NCI-H1436 treated with DMSO at 0.1 percent for 48 hours (cell line): ENCODE measurements at places on chromosomes 16 and 17.

GRCh38 chr16:12866981-12867551, 34.3 kb upstream of the SHISA9 start:
- no peak for DNase-seq

DNA sequence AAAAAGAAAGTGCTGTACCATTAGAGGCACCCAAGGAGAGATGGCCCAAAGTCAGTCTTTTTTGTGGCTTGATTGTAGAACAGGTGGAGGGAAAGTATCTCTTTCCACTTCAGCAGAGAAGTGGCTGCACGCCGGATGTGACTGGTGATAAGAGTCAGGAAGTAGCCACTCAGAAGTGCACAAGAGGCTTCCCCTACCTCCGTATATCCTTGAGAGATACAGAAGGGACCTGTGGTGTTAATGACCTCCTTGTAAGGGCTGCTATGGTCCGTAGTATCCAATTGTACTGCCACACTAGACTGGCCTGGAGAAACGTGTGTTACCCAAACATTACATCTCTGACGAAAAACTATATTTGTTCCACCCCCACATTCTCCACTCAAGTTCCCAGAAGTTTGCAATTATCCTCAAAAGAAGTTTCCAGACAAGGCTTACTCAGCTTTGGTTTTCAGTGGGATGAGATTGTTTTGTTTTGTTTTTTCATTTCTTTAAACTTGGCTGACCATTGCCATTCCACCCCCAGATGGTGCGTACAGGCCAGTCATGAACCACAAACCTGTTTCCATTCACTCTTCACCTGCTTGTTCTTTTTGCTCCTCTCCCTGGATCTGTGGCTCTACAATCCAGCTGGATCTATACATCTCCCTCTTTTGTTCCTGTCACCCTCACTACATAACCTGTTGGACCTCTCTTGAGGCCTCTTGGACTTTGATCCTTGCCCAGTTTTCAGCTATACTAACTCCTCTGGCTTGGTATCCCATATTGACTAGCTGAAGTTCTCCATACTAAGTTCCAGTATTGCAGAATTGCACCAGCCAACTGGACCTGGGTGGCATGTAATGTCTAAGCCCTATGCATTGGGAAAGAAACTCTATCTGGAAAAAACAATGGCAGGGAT, 20.7 kb upstream of the MED13 start:
- DNase-seq = no peak

DNA sequence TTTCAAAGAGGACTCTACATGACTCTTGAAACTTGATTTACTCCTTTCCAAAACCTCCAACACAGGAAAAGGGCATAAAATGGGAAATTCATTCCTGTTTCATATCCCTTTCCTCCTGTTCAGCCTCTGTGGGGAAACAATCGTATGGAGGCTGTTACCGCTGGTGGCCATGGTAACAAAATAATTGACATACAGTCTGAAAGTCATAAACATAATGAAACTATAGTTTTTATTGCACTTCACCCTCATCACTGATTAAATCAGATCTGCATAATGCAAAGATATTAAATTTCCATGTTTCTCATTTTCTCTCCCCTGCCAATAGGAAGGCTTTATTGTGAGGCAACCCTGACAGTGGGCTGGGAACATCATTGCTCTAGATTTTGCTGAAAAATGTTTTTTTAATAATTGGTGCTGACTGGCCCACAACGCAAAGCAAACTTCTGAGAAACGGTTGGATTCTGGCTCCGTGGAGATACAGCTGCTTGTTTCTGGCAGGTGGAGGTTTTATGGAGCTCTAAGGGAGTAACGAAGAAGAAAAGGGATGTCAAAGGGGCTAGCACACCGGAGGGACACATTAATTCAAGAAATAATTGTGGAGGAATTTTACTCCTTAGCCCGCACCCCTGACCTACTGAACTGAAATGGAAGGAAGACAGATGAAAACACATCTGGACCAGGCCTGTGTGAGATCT, 154.2 kb upstream of the SHISA6 start:
- DNase-seq = no peak

GRCh38 chr16:72974142-72974769, 73.7 kb downstream of the ZFHX3 start:
- no peak for DNase-seq

GRCh38 chr16:70586731-70587130, 59.6 kb upstream of the IL34 start:
- no peak for DNase-seq

DNA sequence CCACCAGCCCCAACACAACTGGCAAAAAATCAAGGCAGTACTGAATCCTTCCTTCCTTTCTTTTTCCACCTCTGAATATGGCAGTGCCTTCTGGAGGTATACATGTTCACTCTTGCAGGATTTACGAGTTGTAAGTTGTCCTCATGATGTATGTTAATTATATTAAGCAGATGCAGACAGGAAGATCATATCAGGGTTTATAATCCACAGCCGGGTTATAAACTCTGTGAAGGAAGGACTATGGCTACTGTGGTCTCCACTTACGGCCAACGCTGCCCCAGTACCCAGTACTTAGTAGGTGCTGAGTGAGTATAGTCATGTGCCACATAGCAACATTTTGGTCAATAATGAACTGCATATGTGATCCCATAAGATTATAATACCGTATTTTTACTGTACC, 19.6 kb upstream of the IRX5 start:
- no peak for DNase-seq

DNA sequence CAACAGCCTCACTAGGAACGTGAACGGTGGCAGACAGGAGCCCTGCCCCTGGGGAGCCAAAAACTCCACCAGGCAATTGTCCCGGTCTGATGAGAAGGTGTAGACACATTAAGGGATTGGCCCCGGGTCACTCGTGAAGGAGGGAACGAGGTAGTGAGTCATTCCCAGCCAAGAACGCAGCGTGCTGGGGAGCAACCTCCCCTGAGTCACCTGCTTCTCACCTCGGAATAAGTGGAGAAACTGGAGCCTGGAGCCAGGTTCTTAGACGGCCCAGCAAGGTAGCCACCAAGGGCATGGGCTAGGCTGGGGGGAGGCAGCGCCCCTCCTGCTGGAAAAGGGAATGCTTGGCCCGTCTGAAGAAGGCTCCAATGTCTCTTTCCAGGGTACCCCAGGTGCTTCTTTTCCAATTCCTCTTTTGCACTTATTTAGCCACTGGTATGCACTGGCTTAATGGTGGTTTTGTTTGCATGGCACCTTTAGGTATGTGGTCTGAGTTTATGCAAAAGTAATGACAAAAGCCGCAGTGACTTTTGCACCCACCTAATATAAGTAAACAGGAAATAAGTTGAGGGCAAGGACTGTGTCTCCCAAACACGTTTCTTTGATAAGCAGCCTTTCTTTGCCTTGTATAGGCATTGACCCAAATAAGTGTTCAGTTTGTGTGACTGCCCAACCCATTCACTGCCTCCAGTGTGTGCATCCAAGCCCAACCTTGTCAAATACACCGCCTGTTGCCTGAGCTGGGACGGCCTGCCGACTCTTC, 1.8 kb upstream of the HELZ start:
- DNase-seq = no peak

DNA sequence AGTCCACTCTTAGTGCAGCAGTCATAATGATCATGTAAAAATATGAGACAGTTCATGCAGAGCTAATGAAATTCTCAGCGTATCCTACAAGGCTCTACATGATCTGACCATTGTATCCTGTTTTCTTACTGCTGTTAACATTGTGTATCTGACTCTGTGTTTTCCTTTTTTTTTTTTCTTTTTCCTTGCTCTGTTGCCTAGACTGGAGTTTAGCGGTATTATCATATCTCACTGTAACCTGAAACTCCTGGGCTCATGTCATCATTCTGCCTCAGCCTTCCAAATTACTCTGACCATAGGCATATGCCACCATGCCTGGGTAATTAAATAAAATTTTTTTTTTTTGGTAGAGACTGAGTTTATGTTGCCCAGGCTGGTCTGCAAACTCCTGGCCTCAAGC, 12.1 kb downstream of the DUS2 start:
- DNase-seq = no peak
